Effector CD4-positive, alpha-beta T cell (primary cell): ENCODE measurements at places on chromosomes 16 and 17.
A peak's percentile ranks its signal among the peaks of the same experiment; 100 is the strongest.

DNA sequence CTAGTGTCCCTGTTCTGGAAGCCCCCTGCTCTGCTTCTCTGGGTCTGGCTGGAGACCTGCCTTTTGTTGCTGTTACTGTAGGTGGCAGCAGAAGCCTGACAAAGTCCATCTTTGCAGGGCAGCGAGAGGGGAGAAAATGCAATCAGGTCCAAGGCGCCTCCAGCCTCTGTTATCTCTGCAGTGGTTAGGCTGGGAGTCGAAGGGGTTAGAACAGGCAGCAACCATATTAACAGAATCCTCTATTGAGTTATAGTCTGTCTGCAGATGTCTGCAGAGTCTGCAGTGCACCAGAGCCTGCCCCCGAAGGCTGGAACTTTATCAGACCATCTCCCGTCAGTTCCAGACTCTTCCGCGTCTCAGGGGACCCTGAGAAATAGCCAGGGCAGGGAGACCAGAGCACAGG, 404.9 kb upstream of the EEF2KMT start:
- no peak for DNase-seq

DNA sequence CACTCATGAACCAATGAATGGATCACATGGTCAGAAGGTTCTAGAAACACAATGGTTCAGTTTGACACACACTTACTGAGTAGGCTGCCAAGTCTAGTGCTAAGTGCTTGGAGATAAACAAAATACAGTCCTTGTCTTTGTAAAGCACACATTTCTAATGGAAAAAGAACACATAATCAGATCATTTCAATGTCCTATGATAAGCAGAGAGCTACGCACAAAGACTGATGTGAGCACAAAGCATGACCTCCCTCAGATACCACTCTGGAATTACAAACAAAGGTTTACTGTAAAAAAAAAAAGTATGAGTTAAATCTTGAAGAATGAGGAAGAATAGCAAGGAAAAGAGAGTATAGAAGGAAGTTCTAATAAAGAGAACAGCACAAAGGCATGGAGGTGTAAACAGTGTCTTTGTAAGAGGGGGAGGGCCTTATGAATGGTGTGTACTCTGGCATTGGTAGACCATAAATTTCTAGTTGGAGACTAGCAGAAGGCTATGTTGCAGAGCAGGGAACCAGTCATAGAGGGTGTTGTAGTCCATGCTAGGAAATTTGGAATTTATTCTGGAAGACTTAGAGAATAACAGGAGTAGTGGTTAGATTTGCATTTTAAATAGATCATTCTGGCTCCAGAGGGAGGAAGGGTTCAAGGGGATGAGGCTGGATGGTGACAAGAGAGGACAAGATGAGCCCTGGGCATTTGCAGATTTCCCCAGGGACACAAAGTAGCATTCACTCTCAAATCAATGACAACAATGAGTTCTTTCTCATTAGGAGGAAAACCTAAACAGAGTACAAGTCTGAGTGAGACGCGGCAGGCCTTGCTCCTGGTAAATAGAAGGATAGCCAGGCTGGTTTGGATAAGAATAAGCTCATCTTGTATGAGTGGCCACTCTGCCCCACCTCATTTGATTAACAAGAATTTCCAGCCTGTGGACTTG, 468.0 kb downstream of the TOX3 start:
- DNase-seq: no peak

DNA sequence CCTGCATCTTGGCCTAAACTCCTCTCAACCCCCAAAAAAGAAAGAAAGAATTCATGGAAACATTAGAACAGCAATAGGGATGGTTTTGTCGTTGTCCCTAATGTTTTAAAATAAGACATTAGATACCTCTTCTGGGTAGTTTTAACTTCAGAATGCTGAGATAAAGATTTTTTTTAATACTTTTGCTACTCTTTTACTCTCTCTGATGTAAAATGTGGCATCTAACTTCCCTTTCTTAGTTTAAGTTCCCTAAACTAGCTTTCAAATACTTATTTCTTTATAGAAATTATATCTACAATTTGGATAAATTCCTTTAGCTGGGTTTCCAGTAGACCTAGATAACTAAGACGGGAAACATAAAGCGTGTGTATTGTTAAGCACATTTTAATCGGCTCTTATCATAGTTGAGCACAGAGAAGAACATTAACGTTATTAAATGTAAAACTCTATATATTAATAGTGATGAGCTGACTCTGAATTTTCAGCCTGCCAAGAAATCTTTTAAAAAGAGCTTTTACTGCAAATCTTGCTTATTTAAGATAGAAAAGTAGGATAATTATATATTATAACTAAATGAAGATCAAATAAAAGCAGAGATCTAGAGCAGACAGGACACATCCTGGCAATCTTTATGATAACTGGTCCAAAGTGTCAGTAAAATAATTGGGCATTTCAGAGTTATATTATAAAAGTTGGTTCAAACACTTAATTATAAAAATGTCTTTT, 183.2 kb downstream of the CYB561 start:
- DNase-seq: no peak

- no peak for DNase-seq
These were observed 41.6 kb downstream of the DCAKD start for GRCh38 chr17:45009676-45010467.

- no peak for DNase-seq
These were observed 34.1 kb downstream of the CUEDC1 start for GRCh38 chr17:57920916-57921703.

- DNase-seq: no peak
These were observed 372.5 kb downstream of the CDH11 start for GRCh38 chr16:64749346-64749745.

DNA sequence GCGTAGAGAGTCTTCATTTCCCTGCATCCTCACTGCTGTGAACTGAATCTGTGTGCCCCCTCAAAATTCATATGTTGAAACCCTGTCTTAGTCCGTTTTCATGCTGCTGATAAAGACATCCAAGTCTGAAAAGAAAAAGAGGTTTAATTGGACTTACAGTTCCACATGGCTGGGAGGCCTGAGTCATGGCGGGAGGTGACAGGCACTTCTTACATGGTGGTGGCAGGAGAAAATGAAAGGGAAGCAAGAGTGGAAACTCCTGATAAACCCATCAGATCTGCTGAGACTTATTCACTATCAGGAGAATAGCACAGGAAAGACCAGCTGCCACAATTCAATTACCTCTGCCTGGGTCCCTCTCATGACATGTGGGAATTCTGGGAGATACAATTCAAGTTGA, 3.1 kb upstream of the CCDC42 start:
- DNase-seq: no peak

GRCh38 chr17:56658648-56659047, 65.1 kb downstream of the NOG start:
- no peak for DNase-seq

GRCh38 chr17:38673707-38674013, 1.1 kb downstream of the EPOP start:
- DNase-seq: no peak

GRCh38 chr17:70644096-70644495, 474.8 kb downstream of the KCNJ2 start:
- DNase-seq: no peak

- no peak for DNase-seq
These were observed 512.0 kb downstream of the NPIPA7 start for GRCh38 chr16:16890964-16891363.

- no peak for DNase-seq
These were observed 1.9 kb downstream of the CBX2 start for GRCh38 chr17:79779661-79780365.

- no peak for DNase-seq
These were observed 702 bp downstream of the IRX5 start for GRCh38 chr16:54931120-54932014.

DNA sequence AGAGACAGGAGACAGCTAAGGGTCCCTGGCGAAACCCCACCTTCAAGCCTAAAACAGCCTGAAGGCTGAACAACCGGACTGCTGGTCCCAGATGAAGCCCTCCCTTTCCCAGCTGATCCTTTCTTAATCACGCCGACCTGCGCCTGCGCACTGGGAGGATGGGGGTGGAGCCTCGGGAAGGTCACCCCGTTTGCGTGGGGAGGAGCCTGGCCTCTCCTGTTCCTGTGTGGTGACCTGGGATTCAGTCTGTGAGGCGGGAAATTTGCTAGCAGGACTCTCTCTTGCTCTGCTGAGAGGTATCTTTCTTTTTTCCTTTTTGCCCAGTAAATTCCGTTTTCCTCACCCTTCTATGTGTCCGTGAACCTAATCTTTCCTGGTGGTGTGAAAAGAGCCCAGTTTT, 9.6 kb downstream of the FAM20A start:
- no peak for DNase-seq

- no peak for DNase-seq
These were observed 22.2 kb upstream of the CLEC18C start for GRCh38 chr16:70151391-70151790.

DNA sequence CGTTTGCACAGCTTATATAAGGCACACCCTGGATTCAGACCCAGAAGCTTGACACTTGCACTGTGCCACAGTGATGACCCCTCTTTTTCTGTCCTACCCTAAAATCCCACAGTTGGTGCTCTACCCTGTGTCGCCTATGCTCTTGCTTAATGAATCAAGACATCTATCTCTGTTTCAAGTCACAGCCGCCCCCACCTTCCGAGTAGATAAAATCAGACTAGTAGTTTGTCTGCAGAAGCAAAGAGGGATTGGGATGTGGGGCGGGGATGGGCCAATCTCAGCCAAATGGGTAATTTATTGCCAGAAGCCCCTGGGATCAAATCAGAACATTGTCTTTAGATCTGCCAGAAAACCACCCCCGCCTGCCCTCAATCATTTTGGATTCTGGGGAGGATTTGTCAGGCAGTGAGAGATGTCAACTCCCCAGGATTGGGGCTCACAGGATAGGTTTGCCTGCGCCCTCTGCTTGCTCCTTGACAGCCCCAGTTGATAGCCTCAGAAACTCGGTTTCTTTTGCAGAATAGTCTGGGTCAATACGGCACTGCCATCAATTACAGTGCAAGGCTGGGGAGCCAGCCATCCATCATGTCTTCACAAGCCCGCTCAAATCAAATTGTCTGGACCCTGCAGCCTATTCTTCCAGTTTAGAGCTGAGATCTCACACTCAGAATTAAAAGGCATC, 520.8 kb downstream of the GRIN2A start:
- DNase-seq: no peak

- no peak for DNase-seq
These were observed 5.0 kb downstream of the ARHGEF15 start for GRCh38 chr17:8314797-8315763.

DNA sequence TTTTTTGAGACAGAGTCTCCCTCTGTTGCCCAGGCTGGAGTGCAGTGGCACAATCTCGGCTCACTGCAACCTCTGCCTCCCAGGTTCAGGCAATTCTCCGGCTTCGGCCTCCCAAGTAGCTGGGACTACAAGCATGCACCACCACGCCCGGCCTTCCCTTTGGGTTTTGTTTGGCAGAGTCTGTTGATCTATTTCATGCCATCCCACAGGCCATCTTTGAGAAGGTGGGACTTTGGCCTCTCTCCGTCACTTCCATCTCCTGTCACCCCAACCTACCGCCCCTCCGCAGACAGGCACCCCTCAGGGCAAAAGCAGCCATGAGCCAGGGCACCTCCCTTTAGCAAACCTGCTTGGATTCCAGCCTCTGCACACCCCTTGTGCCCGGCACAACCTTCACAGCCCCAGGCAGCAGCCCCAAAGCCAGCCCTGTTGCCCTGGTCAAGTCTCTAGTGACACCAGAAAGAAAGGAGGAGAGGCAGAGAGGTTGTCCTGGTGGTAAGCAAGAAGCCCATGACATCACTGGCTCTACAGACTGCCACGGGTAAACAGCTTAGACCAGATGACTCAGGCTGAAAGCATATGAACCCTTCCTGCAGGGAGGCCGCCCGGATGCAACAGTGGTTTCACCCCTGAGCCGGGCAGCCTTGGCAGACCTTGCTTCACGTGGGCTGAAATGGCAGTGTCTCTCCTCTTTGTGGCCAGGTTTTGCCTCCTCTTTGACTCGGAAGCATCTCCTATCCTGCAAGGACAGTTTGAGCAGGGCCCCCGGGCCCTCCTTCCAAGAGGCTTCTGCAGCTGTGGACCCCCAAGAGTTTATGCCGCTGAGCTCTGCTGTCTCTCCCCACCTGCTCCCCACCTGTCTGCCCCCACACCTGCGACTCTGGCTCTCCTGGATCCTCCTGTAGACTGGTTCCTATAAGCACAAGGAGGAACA, 8.1 kb upstream of the TIMP2 start:
- DNase-seq: peak; percentile 14

- no peak for DNase-seq
These were observed 28.8 kb downstream of the CACNA1H start for GRCh38 chr16:1181404-1182315.

DNA sequence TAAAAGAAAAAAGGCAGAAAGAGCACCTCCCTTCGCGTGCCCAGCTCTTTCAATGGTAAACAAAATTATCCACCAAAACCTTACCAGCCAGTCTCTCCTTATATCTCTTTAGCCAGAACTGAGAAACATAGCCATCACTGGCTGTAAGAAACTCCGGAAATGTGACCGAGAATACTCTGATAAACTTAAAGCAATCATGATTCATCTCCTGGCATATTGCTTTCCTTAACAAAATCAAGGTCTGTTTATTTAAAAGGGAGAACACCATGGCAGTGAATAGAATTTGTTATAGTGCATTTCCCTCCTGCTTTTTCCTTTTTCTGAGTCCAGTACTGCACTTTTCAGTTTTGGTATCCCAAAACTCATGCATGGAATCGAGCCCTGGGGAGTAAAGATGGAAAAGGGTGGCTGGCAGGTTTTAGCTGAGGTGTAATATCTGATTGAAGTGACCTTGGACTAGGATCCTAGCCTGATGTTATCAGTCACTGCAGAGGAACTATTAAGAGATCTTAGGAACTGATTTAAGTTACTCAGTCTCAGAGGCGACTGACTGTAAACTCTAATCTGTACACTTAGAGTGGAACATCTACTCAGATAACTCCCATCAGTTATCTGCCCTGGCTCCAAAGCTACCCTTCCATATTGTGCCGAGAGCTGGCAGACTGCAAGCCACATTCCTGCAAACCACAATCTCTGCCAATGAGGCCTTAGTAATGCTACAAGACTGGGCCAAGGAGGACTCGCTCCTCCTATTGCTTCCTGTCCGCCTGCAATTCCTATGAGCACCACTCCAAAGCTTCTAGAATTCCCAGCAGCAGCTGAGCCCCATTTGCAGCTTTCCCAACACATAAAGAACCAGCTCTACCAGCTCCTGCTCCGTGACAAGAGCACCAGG, 7.4 kb upstream of the COX10 start:
- no peak for DNase-seq

GRCh38 chr17:45874151-45874550, 20.2 kb upstream of the MAPT start:
- DNase-seq: no peak

- peak; percentile 11 for DNase-seq
These were observed 774 bp downstream of the ENGASE start for GRCh38 chr17:79075446-79075750.

GRCh38 chr17:17709815-17710321, 28.6 kb downstream of the RAI1 start:
- DNase-seq: no peak

GRCh38 chr17:75010683-75011400, 1.6 kb upstream of the MRPL58 start:
- no peak for DNase-seq
